NCI-H187 treated with DMSO at 0.1 percent for 48 hours (cell line): ENCODE measurements at places on chromosomes 2 and 18.

DNA sequence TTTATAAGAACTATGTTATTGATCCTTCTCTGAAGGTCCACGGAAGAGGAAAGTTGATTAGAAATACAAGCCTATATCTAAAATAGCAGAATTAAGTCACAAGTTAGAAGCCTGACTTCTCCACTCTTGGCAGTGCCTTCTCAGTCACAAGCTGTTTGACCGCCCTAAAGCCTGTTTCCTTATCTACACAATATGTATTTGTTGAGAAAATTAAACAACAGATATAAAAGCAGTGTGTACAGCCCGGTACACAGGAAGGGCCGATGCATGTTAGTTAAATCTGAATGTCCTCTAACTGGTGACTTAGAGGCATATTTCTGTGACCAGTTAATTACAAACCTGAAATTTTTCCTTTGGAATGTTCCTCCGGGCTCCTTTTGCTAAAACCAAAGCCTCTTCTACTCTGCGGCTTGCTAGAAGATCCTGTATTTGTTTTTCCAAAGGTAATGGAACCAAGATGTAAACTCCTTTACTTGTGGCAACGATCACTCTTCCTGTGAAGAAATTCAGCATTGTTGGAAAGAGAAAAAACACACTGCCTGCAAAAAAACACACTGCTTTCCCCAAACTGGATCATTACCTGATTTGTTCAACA, 33.4 kb downstream of the TGFBRAP1 start:
- DNase-seq, result no peak

- DNase-seq, result no peak
Measured at GRCh38 chr2:134513465-134513804, 205.4 kb downstream of the TMEM163 start.

DNA sequence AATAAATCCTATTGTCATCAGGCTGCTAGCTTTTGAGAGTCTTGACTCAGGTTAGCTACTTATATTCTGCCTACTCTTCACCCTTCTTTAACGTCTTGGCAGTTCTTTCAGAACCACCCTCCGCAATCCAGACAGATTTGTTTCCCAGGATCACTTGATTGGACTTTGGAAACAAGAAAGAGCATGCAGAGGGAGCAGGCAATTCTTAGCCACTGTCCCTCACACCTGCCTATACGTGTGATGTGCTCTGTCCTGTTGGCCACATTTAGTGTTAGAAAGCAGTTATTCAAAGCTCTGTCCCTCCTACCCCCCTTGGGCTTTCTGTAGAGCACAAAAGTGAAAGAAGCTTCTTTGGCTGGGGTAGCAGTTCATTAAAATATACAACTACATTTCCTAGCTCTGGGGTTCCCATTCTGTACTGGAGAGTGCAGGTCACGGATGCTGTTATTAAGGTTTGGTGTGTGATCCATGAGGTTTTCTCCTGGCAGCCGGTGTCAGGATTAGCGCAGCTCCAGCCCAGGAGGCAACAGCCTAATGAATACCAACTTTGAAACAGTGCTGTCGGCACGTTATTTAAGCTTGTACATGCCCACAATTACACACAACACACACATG, 6.3 kb downstream of the FZD5 start:
- DNase-seq, result no peak

DNA sequence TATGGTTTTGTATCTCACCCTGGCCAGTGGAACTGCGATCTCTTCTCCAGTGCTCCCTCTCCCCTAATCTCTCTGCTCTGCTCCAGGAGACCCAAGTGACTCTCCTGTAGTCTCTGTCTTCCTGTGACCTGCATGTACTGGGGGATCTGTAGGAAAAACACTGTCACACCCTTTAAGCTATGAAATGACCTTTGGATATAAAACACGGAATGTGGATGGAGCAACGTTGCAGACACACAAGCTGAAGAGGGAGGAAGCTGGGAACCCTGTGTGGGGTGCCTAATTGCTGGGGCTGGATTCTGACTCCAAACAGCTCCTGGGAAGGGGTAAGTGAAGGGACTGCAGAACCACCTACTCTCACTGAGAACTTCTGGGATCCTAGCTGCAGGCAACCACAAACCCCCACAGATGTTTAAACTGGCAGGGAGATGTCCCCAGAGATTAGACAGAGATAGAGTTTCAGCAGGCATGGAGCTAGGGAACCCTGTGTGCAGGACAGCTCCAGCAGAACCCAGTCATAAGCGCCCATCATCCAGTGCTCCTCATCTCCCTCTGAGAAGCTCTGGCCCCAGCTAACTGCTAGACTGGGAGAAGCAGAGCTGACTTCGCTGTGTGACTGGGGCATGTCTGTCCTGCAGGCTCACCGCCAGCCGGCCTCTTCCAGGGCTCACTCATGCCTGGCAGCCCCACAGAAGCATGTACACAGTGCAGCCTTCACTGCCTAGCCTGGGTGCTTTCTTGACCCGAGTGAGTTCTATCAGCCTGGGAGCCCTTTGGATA, 482.7 kb upstream of the SETBP1 start:
- DNase-seq, result no peak

- no peak for DNase-seq
Measured at GRCh38 chr2:133774654-133775015, 206.4 kb upstream of the NCKAP5 start.

- DNase-seq, result no peak
Measured at GRCh38 chr2:28342081-28342967, 50.3 kb upstream of the FOSL2 start.

DNA sequence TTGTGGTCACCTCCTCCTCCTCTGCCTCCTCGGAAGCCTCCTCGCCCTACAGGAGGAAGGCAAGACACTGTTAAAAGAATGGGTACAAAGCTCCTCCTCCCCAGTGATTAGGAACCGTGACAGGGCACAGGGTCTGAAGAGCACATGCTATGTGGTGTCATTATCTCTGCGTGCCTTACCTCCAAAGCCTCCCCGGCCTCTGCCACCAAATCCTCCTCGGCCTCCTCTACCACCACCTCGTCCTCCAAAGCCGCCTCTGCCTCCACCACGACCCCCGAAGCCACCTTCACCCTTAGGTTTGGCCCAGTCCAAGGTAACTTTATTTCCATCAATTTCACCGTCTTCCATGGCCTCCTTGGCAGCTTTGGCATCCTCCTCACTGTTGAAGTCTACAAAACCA, 9.1 kb downstream of the NCL start:
- no peak for DNase-seq

GRCh38 chr2:177983183-177983788, 89.3 kb downstream of the PDE11A start:
- peak; percentile 4 for DNase-seq

DNA sequence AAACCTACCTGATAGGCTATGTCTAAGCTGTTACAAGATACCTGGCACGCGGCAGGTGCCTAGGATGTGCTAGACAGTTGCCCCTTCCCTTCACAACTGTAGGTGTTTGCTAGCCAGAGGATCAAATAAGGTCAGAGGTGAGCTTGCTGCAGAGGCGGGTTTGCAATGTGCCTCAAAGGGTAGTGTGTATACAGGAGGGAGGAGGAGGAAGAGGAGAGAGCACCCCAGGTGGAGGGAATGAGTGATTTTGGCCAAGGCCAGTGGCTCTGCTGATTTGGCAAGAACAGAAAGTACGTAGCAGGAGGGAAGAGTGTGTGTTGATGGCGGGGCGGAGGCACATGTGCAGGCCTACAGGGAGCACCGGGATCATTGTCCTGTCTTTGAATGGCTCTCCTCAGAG, 236.5 kb downstream of the HAUS1 start:
- no peak for DNase-seq

DNA sequence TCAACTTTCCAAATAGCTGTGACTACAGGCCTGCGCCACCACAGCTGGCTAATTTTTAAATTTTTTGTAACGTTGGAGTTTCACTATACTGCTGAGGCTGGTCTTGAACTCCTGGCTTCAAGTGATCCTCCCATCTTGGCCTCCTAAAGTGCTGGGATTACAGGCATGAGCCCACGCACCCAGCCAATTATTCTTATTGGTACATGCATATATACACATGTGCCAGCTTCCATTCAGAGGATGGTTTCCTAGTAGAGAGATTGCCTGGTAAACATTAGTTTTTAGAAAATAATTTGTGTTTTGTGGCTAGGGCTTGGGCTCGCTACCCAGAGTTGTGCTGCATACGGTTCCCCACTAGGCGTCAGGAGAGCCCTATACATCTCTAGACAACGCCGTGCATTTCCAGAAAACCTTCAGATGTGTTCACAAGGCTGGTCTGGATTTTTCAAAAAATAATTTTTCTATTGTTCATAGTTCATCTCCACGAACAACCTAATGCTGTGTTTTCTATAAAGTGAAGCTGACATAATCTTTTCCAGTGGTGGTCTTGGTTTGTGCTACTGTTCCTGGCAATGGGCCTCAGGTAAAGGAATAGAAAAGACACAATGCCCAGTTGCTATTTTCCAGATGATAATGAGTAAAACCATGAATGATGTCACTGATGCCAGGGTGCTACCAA, 14.6 kb upstream of the AFG3L2 start:
- DNase-seq, result no peak

GRCh38 chr2:109185338-109185737, 56.3 kb downstream of the SH3RF3 start:
- no peak for DNase-seq

- no peak for DNase-seq
Measured at GRCh38 chr2:36572054-36572718, 25.8 kb downstream of the FEZ2 start.

- no peak for DNase-seq
Measured at GRCh38 chr2:160512491-160512890, 18.9 kb upstream of the RBMS1 start.

GRCh38 chr18:63312737-63313395, 6.7 kb downstream of the BCL2 start:
- DNase-seq, result no peak

DNA sequence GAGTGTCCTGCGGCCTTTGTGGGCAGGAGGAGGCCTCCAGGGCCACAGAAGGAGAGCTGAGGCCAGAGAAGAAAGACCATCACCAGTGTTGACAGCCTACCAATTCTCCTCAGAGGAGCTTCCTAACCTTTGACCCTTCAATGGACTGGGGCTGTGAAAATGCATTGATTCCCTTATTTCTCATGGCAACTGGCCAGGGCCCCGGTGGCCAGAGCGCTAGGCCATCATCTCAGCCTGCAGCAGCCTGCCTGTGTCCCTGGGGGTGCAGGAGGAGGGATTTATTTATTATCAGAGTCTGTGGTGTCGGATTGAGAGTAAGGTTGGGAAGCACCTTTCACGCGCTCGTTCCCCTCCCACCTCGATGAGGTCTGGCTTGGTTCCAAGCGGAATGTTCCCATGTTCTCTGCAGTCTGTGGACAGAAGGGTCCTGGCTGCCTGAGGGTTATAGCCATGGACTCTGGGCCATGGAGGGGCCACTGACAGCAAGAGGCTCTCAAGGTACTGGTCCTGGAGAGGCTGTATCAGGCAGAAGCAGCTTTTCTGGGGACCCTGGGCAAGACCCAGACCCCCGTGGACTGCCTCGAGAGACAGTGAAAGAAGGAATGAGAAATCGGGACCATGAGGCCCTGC, 53.8 kb downstream of the CYP27C1 start:
- DNase-seq, result no peak

DNA sequence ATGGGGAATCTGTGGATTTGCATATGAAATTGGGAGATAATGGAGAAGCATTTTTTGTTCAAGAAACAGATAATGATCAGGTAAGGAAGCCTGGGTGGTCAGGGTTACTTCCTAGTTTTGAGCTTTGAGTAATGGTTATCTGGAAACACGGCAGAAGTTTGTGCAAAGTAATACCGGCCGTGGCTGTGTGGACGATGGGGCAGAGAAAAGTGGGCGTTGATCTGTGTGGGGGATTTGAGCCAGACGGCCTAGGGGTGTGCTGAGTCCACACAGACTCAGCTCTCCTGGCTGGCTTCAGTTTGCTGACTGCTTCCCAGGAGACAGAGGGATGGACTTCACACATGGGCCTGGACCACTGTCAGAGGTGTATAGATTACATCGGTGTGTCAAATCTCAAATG, 21.3 kb downstream of the LPIN1 start:
- no peak for DNase-seq

- no peak for DNase-seq
Measured at GRCh38 chr2:235160281-235160810, 208.5 kb downstream of the SH3BP4 start.

DNA sequence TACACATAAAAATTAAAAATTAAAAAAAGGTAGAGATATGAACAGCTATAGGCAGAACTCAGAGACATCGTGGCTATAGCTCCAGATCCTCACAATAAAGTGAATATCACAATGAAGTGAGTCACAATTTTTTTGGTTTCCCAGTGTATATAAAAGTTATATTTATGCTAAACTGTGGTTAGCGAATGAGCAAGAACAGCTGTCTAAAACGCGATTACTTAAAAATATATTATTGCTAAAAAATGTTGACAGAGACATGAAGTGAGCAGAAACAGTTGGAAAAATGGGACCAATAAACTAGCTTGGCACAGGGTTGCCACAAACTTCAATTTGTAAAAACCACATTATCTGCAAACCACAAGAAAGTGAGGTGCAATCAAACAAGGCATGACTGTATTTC, 551.7 kb upstream of the NETO1 start:
- no peak for DNase-seq

DNA sequence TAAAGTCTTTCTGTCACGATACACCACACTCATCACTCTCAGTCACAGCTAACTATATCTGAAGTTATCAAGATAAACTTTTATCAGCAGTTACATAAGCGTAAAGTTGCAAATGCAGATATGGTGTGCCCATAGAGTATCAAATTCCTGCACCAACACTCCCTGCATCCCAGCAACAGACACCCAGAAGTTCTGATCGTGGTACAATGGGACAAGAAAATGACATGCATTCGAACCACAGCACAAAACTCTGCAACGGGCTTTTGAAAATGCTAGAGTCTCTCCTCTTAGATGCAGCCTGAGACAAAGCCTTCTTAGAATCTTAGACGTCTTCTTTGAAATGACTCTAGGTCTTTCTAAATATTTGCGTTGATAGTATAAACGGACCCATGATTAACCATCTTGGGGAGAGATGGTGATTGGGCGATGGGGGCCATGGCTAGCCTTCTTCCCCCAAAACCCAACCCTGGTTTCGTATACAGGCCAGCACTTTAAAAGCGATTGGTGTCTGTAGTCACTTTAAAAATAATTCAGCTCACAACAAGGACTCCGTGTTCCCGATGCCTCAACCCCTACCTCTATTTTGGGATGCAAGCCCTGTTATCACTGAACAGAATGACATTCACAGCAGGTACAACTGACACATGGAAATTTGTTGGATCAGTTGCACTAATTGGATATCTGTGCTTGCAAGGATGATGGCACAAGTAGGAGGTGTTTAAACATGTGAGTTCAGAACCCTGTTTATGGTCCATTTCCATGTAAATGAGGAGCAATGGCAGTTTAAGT, 286.6 kb downstream of the MYT1L start:
- no peak for DNase-seq

DNA sequence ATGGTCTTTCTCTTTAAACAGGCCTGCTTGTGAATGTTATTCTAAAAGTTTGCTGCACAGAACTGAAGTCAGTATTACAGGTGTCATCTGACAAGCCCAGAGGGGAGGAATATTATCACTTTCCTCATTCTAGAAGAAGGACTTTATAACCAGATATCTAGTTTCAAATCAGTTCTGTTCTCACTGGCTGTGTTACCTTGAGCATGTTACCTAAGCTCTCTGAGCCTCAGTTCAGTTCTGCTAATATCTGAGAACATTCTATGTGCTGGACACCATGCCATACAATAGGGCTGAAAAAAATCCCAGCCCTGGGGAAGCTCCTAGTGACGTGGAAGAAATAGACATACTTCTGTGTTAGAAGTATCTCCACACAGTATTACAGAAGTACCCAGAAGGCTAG, 27.9 kb downstream of the MAPRE3 start:
- DNase-seq, result no peak
